Bone marrow (tissue), 2 donors: ENCODE measurements at places on chromosomes 6 and 20.

GRCh38 chr6:2596222-2596621 is 154.5 kb downstream of the MYLK4 start:
- DNase-seq, result no peak

DNA sequence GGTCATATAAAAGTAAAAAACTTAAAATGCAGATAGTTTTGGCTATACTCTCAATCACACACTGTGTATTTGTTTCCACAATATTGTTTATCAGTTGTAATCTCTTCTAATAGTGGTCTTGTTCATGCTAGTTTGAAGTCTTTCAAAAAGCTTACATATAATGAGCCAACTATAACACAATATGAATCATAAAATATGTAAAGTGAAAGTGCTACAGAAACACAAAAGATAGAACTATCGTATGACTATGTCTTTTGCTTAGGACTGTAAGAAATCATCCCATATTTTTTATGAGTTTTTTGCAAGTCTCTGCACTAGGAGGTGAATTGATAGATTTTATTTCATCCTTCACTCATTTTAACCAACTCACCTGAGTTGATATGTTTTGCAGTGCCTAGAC is 136.0 kb downstream of the MMUT start:
- DNase-seq, result no peak

DNA sequence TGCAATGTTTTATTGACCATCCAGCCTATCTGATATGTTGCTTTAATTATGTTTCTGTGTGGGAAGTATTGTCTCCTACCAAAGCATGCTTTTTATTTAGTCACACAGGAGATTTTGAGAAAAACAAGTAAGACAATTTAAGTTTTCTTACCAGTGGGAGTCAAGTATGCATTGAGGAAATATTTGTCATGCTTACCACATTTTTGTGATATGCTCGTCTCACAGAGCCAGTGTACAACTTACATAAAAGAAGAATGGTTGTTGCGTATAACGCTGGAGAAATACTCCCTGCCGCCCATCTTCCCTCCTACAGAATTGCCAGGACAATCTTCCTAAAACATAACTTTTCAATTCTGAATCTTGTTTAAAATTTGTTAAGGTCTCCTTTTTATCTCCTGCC is 37.1 kb upstream of the FILIP1 start:
- DNase-seq, result no peak

- DNase-seq, result no peak
Measured at GRCh38 chr6:42141603-42142117, 760 bp downstream of the C6orf132 start.

GRCh38 chr6:130158548-130158947 is 64.2 kb downstream of the SAMD3 start:
- no peak for DNase-seq

GRCh38 chr6:146950351-146950835 is 253.8 kb upstream of the STXBP5 start:
- peak; percentile 93 for DNase-seq

- no peak for DNase-seq
Measured at GRCh38 chr20:50792708-50793574, 1.9 kb upstream of the BCAS4 start.

- DNase-seq, result no peak
Measured at GRCh38 chr6:91573826-91574416, 987.0 kb upstream of the MAP3K7 start.

- no peak for DNase-seq
Measured at GRCh38 chr6:143009851-143010250, 50.8 kb upstream of the AIG1 start.

DNA sequence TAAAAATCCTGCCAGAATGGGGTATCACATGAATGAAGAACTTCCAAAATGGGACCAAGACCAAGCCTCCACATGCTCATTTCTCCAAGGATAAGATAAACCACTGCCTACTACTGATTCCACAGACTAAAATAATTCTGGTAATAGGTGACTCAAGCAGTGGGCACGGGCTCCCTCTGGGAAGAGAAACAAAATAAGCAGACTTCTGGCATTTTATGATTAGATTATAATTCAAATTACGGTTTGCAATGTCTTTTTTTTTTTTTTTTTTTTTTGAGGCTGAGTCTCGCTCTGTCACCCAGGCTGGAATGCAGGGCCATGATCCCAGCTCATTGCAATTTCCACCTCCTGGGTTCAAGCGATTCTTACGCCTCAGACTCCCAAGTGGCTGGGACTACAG is 16.0 kb downstream of the UQCC1 start:
- DNase-seq, result no peak

DNA sequence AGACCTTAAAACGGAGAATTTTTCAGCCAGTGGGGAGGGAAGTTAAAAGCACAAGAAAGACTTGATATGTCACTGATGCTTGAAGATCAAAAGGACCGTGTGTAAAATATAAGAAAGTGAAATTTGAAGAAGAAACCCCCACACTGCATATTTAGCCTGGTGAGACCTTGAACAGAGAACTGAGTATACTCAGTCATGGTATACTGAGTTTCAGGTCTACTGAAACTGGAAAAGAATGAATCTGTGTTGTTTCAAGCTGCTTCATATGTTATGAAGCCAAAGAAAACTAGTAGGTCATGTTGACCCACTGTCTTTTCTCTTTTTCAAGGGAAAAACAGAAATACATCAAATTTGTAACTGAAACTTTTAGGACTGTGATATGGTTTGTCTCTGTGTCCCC is 443.8 kb upstream of the GJE1 start:
- DNase-seq, result no peak
